ENCODE measurements at places on chromosomes 3 and 15.

DNA sequence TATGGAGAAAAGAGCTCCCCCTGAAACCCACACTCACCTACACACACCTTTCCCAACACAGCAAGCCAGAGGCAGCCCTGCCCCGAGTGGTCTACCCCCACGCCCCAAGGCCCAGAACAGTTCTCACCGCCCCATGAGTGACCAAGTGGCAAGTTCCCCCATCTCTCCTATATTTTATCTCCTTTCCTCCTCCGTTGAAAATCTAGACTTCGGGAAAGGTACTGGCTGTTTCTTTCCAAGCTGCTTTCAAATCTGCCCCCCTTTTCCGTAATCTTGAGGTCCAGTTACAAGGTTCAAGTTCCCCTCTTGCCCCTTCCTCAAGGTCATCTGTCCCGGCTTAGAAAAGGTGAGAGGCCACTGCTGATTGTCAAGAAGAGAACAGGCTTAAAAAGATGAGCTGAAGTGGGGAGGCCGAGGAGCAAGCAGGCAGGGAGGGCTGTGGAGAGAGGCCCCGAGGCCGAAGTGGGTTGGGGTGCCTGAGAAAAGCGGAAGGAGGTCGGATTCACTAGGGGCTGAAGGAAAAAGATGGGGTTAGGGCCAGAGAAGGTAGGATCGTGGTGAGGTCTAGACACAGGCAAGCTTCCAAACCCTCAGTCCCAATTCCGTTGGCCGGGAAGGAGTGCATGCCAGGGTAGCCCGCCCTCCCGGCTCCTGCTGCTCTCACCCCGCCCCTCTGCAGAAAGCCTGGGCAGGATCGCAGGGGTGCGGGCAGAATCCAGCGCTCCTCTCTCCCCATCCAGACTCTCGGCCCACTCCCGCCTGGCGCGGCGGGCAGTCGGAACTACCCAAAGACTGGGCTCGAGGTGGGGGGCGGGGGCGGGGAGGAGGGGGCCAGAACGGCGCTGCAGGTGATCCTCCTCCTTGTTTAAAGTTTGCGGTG lies 1.7 kb downstream of the SEMA5B start:
- DNase-seq: no peak

DNA sequence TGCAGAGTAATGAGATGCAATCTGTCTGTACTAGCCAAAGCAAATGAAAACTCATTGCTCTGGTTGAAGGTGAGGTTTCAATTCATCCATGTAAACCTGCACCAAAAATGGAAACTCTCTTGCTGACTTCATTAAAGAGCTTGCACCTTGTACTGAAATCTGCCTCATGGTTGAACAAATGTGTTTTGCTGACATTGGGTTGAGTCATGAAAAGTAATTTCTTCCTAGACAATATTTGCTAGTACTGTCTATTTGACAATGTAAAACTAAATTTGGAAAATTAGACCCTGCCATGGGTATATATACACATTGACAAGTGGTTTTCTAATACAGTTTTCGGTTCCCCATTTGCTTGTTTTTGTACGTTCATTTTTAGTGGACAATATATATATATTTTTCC lies 33.3 kb downstream of the RYR3 start:
- DNase-seq: no peak

- DNase-seq: no peak
Observed at GRCh38 chr3:190680691-190681090, 166.8 kb downstream of the IL1RAP start.

DNA sequence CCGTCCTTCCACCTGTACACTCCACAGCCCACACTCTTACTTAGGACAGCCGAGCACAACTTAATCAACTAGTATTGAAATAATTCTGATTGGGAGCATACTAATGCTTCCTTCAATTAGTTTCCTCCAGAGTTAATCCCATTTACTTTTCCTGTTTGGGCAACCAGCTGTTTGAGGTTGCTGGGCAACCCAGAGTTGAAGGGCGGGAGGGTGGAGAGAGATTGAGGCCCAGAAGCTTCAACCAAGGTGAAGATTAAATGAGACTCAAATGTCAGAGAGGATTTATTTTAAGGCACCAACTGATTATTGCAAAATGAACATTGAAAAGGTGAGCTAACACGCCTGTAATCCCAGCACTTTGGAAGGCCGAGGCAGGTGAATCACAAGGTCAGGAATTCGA lies 428.5 kb upstream of the SEMA6D start:
- no peak for DNase-seq

DNA sequence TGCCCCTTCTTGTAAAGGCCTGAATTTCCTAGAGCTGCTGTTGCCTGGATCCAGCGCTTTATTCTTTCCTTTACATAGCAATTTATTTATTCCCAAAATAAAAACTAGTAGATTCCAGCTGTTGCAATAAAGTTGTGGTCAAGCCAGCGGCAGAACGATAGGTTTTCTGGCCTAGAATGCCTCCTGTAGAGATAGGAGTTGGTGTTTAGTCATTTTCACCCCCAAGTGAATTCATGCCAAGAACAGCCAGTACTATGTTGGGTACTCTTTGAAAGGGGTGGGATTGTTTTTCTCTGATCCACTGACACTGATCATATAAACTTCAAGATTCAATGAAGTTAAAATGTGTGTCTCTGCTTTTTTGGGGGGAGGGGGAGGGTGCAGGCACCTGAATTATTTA lies 69.7 kb downstream of the KLHL25 start:
- no peak for DNase-seq

- no peak for DNase-seq
Observed at GRCh38 chr3:112297714-112298113, 3.7 kb upstream of the SLC9C1 start.

DNA sequence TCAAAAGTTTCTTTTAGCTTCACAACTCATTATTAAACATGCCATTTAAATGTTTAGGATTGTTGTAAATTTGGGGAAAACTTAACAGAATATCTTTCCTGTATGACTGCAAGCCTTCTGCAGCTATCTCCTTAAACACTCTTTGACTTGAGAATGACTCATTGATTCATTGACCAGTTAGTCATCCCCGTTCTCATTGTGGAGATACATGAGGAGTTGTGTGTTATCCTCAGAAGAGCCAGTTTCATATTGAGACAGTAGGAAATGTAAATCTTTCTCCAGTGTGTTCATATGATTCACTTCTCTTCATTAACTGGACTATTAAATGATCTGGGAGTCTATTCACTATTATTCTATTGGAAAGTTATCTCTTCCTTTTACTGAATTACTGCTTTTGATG lies 83.0 kb downstream of the CRYGS start:
- no peak for DNase-seq

- no peak for DNase-seq
Observed at GRCh38 chr3:171428321-171428787, 31.9 kb downstream of the TNIK start.

- DNase-seq: peak; percentile 58
Observed at GRCh38 chr15:91465086-91465485, 365.0 kb downstream of the SV2B start.

DNA sequence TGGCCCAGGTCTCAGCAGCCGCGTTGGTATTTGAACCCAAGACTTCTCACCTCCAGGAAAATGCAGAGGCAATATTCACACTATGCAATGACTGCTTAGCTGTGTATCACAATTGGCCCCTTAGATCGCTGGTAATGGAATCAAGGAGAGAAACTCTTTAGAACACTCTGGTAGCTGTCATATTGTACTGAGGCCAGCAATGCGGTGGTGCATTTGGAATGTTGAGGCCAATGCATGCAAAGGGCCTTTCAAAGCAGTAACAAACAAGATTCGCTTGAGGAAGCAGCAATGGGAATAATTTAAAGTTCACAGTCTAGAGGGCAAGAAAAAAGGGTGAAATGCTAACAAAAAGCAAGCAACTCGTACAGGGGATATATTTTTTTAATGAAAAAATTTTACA lies 764.1 kb downstream of the GRM7 start:
- DNase-seq: no peak

DNA sequence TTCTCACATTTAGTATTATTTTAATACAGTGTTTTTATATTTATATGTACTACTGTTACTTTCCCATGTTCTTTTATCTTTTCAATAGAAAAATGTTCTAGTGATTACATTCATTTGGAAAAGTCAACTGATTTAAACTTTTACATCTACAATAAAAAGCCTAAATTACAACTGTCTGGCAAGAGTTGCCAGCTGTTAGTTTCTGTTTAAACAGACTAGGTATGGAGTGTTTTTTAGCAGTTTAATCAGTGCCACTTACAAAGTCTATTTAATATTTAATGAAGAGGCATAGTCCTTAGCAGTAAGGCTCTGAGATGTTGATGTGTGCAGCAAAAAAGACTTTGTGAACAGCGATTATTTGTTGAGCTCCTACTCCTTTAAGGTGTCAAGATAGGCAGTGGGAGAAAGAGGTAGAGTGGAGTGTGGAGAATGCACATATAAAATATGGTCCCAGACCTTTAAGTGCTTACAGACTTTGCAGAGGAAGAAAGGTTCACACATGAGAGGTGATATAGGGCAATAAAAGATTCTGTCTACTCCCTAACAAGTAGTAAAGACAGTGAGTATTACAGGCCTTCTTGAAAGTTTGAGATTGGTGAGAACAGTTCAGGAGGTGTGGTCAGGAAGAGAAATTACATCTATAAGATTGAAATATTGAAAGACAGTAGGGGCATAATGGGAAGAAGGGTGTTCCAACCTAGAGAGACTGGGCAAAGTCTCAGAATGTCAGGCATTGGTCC lies 320.5 kb downstream of the DOCK3 start:
- no peak for DNase-seq

GRCh38 chr15:101115786-101116680 lies 135.8 kb downstream of the CHSY1 start:
- DNase-seq: no peak

- DNase-seq: peak; percentile 79
Observed at GRCh38 chr15:91552555-91552954, 301.0 kb upstream of the SLCO3A1 start.

- DNase-seq: peak; percentile 93
Observed at GRCh38 chr15:73052653-73053397, 562 bp downstream of the NEO1 start.

GRCh38 chr15:48433226-48433886 lies 102.1 kb downstream of the DUT start:
- no peak for DNase-seq

- peak; percentile 34 for DNase-seq
Observed at GRCh38 chr3:15858547-15859506, 61.0 kb upstream of the ANKRD28 start.

GRCh38 chr15:89007989-89008388 lies 80.3 kb upstream of the ABHD2 start:
- no peak for DNase-seq

Data from NCI-H2171 treated with DMSO at 0.1 percent for 48 hours (cell line).